ENCODE measurements at places on chromosomes 13 and 19. TPM values are rescaled to one million over a fixed set of nuclear protein-coding genes. Genes with fewer than 3 reads are reported as not detected.

DNA sequence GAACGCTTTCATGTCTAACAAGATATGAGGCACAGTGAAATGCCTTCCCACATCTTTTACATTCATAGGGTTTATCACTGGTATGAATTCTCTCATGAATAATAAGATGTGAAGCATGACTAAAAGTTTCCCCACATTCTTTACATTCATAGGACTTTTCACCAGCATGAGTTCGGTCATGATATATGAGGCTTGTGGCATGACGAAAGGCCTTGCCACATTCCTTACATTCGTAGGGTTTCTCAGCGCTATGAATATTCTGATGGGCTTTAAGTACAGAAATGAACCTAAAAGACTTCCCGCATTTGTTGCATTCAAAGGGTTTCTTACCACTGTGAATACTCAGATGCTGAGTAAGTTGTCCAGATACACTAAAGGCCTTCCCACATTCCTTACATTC lies 21.3 kb downstream of the ZNF607 start:
- DNase-seq, result no peak

GRCh38 chr13:97460004-97460775 lies 26.2 kb downstream of the RAP2A start:
- no peak for DNase-seq

DNA sequence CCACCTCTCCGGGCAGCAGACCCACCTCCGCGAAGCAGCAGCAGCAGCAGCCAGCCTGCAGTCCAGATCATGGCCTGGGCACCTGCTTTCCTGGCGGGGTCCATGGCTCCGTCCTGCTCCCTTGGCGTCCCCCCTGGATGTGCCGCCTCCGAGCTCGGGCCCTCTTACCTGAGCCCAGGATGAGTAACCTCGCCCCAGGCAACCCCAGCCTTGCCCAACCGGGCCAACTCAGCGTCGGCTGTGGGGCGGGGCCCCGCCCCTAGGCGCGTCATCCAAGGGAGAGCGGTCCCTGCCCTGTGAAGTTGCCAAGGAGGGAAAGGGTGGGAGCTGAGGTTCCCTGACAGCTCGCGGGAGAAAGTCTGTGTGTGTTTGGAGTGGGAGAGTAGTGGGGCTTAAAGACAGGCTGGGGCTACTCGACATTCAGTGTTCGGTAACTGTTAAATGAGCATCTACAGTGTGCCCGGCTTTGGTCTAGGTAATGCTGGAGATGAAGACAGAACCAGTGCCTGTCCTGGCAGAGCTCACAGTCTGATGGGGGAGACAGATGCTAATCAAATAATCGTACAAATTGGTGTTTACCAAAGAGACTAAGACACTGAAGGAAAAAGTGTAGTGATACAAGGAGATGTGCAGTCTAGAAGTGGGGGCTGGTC lies at the start of gene LYPD3:
Gene LYPD3, minus strand, starts transcription at position 141 of the 653 bp plus-strand sequence. Its CDS starts 37 bp downstream, at position 104.
- DNase-seq, result no peak

GRCh38 chr19:38245826-38246498 lies 10.2 kb downstream of the PPP1R14A start:
- DNase-seq, result no peak

DNA sequence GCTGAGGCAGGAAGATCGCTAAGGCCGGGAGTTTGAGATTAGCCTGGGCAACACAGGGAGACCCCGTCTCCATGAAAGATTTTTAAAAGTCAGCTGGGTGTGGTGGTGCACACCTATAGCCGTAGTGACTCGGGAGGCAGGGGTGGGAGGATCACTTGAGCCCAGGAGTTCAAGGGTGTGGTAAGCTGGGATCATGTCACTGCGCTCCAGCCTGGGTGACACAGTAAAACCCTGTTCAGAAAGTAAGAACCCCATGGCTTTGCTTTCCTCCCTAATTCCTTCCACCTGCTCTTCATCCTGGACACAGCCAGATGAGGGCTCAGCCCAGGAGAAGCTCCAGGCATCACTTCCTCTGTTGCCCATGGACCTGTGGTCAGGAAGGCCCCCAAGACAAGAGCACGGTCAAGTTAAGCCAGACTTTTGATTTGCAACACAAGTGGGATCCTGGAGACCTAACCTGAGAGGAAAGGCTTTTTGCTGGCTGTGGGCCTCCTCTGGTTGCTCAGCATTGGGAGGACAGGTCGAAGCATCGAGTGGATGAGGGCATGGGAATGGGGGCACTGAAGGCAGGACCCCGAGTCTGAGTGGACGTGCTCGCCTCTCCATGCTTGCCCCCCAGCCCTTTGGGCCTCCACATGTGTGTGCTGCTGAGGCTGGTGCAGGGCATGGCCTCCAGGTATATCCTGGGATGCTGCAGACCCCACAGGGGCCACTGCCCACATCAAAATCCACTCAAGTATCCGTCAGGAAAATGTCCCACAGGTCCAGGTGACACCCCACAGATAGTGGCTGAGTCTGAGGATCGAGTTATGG lies 25.4 kb downstream of the TUBA3C start:
- peak; percentile 36 for DNase-seq

ZNF607 gene
- total RNA-seq, result 7.5 TPM

- no peak for DNase-seq
These were observed 625 bp downstream of the ZNF709 start for GRCh38 chr19:12484011-12484370.

GRCh38 chr13:31192306-31192705 lies 7.5 kb upstream of the B3GLCT start:
- no peak for DNase-seq

- no peak for DNase-seq
These were observed 56.5 kb downstream of the VAV1 start for GRCh38 chr19:6828698-6829633.

DNA sequence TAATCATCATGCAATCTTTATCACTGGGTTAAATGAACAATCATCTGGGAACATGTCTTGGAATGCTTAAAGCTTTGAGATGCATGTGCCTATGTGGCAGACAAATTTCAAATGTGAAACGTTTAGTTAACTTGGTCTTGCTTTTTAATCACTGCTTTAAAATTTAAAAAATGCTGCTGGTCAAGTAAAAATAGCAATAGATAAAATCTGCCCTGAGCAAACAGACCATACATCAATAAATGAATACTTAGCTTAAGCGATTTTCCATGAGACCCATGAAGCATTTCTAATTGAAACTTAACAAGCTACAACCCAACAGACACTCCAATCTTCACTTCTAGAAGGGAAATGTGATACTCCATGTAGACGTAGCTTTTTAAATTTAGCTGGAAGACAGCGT lies 1.9 kb upstream of the KL start:
- DNase-seq, result no peak

GIPC3 gene
- 6.5 TPM for total RNA-seq

GRCh38 chr13:76708138-76708688 lies 178.0 kb downstream of the KCTD12 start:
- no peak for DNase-seq

Data from upper lobe of right lung (tissue), 1 donor.